Motor neuron (in vitro differentiated cells): ENCODE measurements at places on chromosomes 12 and 14.
A peak's percentile ranks its signal among the peaks of the same experiment; 100 is the strongest.

DNA sequence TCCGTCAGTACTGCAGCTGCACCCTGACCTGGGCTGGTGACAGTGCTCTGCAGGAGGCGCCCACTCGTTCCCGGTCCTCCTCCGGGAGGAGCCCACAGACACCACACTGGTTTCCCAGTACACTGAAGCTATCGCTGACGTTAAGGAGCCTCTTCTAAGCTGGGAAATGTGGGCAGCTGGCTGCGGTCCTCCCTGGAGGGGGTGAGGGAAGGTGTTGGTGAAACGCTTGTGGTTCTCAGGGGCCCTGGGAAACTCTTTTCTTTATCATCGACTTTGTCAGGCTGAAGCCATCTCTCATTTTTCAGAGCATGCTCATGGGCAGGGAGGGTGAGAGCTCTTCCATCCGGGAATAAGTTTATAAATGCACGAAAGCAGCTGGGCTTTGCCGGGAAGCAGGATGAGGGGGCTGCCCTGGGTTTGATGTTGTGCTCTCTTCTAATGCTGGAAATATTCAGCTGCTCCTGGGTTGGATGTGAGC is 176.0 kb downstream of the CHST11 start:
- no peak for ATAC-seq

- ATAC-seq = peak; percentile 60
These were observed 42.3 kb upstream of the EVL start for GRCh38 chr14:100022772-100023451.

GRCh38 chr12:101490286-101490920 is 15.3 kb downstream of the SPIC start:
- peak; percentile 89 for ATAC-seq

- ATAC-seq = peak; percentile 74
These were observed 129.4 kb upstream of the DNM1L start for GRCh38 chr12:32549675-32550079.

DNA sequence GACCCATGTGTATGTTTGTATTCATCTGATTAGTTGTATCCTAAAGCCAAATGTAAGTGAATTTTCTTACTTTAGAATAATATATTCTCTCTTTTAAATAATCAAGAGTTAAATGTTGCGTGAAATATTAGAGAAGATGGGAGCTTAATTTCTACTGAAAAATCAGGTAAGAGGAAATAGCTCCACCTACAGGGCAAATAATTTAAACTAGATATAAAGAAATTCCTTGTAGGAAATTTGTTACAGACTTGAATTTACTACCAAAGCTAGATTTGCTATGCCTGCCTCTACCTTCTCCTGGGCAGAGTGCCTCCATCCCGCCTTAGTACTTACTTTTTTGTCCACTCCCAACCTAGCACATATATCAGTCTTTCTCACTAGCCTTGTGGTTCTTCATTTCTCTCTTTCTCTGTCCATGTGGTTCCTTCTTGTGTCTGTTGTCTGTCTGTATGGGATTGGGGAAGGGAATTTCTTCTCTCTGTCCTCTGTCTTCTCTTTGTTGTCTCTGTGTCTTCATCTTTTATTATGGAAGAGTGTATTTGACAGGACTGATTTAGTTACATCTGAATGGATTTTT is 44.7 kb downstream of the PALS1 start:
- ATAC-seq = no peak

GRCh38 chr12:7068240-7068993 is 7.9 kb downstream of the C1S start:
- no peak for ATAC-seq

- no peak for ATAC-seq
These were observed 490.1 kb downstream of the PCNX1 start for GRCh38 chr14:71397371-71397770.

- peak; percentile 43 for ATAC-seq
These were observed 79.3 kb downstream of the DNAI7 start for GRCh38 chr12:25115677-25116076.

- no peak for ATAC-seq
These were observed 221.8 kb upstream of the SSTR1 start for GRCh38 chr14:37985826-37986470.

DNA sequence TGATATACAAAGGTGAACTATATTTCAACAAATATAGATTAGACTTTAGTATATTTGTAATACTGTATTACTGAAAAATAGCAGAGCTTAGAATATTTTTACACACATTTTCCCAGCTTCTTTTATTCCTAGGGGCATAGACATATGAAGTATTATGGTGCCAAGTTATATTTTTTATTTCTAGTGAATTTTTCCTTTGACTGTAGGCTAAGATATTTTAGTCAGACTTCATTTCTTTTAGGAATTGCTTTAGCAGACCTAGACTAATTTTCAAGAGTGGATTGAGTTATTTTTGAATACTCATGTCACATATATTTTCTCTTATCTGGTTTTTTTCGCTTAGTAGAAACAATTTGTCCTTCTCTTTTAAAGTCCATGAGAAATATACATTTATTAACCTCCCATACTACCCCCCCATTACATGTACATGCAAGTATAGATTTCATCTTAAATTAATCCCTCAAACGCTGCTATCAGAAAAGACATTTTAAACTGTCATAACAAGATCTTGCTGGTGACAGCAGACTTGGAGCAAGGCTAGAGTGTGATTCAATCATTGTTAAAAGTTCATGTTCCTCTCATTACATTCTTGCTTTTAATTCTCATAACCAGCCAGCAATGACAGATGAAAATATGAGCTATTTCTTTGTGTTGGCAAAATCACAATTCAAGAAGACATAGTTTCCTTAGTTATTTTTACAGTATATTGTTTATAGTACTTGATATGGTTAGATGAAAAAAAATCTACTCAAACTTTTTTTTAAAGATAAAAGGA is 456.1 kb downstream of the AEBP2 start:
- ATAC-seq = no peak

DNA sequence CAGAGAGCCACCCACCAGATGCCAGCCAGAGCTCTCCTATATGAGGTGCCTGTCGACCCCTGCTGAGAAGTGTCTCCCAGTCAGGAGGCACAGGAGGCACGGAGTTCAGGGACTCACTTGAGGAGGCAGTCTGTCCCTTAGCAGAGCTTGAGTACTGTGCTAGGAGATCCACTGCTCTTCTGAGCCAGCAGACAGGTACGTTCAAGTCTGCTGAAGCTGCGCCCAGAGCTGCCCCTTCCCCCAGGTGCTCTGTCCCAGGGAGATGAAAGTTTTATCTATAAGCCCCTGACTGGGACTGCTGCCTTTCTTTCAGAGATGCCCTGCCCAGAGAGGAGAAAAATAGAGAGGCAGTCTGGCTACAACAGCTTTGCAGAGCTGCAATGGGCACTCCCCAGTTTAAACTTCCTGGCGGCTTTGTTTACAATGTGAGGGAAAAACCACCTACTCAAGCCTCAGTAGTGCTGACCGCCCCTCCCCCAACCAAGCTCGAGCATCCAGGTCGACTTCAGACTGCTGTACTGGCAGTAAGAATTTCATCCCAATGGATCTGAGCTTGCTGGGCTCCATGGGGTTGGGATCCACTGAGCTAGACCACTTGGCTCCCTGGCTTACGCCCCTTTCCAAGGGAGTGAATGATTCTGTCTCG is 146.7 kb upstream of the USP15 start:
- ATAC-seq = no peak
